GM23338 (cell line): ENCODE measurements at places on chromosomes 1 and 21. TPM values are rescaled to one million over a fixed set of nuclear protein-coding genes. Genes with fewer than 3 reads are reported as not detected.

Gene CFHR4
- not detected in 2 replicates for total RNA-seq

Gene PODN
- 0.24 and 1.0 TPM in 2 replicates for total RNA-seq

Gene SGIP1
- 2.4 and 4.1 TPM in 2 replicates for total RNA-seq

DNA sequence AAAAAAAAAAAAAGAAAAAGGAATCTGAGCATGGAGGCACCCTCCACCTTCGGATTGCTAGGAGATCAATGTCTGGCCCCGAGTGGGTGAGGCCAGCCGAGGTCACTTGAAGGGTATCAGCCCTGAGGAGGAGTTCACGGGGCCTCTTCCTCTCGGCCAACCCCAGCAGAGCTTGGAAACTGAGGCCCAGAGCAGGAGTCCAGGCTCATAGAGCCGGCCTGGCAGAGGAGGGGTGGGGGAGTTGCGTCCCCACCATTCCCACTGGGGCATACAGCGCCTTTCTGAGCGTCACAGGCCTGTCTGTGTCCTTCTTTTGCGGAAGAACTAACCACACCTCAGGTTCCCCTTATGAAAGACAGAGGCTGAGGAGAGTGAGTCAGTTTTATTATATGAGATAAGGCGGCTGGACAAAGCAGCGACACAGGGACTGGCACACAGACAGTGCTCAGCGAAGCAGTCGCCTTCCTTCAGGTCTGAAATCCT, 17.1 kb upstream of the EPHA2 start:
- DNase-seq: no peak

- DNase-seq: no peak
Measured at GRCh38 chr1:203622486-203622885, 4.1 kb upstream of the ATP2B4 start.
